RCC 7860 (cell line): ENCODE measurements at places on chromosomes 11 and 22.

- no peak for DNase-seq
Measured at GRCh38 chr22:19713245-19713644, 1.1 kb upstream of the SEPTIN5 start.

- DNase-seq: no peak
Measured at GRCh38 chr11:106733635-106734034, 284.6 kb downstream of the GUCY1A2 start.

GRCh38 chr22:25966448-25966913 is 202.8 kb upstream of the SEZ6L start:
- no peak for DNase-seq

DNA sequence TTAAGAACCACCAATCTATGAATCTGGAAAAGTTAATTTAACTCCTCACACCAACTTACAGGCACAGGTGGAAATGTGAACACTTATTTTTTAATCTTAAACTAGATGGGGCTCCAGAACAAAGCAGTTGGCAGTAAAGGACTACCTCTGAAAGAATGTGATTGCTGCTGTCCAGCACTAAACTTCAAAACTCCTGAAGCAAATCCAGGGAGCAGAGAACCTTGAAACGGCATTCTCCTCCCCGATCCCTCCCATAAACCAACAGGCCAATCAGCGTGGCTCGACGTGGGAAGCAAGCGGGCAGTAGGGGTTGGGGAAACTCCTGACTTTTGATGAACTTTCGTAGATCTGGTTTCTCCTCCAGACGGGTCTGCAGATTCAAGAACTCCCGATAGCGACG is 5.0 kb downstream of the SNX19 start:
- no peak for DNase-seq

DNA sequence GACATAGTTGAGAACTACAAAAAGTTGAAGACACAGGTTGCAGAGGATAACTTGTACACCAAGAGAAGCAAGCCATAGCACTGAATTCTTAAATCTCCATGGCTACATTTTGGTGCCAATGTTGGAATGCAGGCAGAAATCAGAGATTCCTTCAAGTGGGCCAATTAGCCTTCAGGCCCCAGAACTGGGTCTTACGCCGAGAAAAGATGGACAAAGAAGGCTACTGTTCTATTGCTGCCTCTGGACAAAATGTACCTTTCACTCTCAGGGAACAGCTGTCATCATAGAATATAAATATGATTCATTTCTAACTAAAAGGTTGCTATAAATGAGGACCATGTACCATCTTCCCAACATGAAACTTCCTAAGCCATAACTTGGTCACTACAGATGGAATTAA is 13.7 kb downstream of the TMEM216 start:
- no peak for DNase-seq

- DNase-seq: no peak
Measured at GRCh38 chr22:39374191-39374590, 24.4 kb downstream of the SYNGR1 start.
